Kidney capillary endothelial cell (primary cell): ENCODE measurements at places on chromosomes 16 and 17.
A peak's percentile ranks its signal among the peaks of the same experiment; 100 is the strongest.

DNA sequence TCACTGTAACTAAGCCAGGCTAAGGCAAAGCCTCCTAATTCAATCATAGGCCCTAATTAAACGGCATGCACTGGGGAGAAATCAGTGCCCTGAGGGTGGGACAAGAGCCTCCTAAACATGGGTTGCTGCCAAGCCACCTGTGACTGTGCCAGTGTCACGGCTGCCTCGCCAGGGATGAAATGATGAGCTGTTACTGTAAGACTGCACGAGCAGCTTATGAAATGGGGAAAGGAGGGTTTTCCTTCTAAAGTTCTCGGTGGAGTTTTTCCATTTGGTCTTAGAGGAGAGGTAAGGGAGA lies 12.7 kb downstream of the TMEM11 start:
- no peak for DNase-seq

DNA sequence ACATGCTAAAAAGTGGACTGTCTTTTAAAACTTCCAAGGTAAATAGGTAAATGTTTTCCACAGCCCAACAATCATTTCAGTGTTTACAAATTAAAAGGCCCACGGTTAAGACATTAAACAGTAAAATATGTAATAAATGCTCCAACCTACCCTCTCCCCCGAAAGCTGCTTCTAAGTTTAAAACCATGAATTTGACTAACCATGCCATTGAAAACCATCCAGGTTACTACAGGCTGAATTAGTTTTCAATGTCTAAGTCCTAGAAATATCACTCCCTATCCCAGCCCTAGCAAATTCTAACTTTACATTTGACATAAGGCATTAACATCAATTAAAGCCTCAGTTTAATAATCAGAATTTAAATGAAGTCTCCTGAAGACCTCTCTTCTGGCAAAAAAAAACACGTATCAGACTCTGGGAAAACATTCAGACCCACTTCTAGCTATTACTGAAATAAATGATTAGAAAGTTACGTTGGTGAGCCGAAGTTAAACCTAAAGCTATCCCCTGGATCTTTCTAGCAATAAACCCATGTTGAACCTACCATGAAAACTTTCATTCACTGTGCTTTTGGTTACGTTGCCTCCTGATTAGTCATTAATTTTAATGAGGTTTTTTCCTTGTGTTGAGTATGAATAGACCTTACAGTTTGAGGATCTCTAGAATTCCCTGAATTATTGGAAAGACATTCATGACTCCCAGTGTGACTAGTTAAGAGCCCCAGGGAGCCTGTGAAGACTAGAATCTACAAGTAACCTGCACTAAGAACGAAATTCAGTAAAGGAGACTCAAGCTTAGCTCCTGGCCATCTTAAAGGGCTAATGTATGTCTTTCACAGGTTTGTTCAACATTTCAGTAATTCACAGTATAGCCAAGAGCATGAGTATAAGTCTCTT lies 1.7 kb upstream of the POLG2 start:
- no peak for DNase-seq

DNA sequence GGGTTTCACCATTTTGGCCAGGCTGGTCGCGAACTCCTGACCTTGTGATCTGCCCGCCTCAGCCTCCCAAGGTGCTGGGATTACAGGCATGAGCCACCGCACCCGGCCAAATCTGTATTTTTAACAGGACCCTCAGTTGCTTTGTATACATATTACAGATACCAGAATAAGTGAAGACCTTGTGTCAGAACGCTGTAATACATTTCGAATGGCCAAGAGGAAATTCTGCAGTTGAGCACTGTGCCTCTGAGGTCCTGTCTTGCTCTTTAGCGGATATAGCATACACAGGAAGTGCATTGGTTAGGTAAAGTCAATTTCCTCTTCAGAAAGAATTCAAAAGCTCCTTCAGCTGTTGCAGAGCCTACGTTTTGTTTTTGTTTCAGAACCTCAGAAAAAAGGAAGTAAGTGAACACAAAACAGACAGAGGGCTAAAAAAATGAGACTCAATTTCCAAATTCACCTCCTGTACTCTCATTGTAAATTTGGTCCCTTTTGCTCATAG lies 15.7 kb downstream of the CRLF3 start:
- peak; percentile 51 for DNase-seq

DNA sequence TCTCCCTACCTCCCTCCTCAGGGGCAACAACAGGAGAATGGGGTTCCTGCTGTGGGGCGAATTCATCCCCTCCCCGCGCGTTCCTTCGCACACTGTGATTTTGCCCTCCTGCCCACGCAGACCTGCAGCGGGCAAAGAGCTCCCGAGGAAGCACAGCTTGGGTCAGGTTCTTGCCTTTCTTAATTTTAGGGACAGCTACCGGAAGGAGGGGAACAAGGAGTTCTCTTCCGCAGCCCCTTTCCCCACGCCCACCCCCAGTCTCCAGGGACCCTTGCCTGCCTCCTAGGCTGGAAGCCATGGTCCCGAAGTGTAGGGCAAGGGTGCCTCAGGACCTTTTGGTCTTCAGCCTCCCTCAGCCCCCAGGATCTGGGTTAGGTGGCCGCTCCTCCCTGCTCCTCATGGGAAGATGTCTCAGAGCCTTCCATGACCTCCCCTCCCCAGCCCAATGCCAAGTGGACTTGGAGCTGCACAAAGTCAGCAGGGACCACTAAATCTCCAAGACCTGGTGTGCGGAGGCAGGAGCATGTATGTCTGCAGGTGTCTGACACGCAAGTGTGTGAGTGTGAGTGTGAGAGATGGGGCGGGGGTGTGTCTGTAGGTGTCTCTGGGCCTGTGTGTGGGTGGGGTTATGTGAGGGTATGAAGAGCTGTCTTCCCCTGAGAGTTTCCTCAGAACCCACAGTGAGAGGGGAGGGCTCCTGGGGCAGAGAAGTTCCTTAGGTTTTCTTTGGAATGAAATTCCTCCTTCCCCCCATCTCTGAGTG lies 5.9 kb upstream of the LASP1NB start:
- no peak for DNase-seq
